ENCODE measurements at places on chromosomes 3 and 15. TPM values are rescaled to one million over a fixed set of nuclear protein-coding genes. Genes with fewer than 3 reads are reported as not detected.

GOLGA8N gene
- 7.7 TPM for total RNA-seq

- H3K36me3 ChIP-seq: peaks cover 1% of the 10 kb centered on the region
- H3K27me3 ChIP-seq: no peaks in the 10 kb centered on the region
- peak overlapping the region; percentile 8 for H3K27ac ChIP-seq
Measured at GRCh38 chr3:197038679-197039462, 9.3 kb upstream of the MELTF start.

GRCh38 chr3:125107861-125108567, 52.2 kb upstream of the HEG1 start:
- no peak for DNase-seq
- peaks cover 3% of the 10 kb centered on the region for H3K36me3 ChIP-seq
- no peak overlapping the region for H3K27ac ChIP-seq
- peaks cover 33% of the 10 kb centered on the region for H3K4me1 ChIP-seq
- peaks cover 19% of the 10 kb centered on the region for H3K27me3 ChIP-seq

DNA sequence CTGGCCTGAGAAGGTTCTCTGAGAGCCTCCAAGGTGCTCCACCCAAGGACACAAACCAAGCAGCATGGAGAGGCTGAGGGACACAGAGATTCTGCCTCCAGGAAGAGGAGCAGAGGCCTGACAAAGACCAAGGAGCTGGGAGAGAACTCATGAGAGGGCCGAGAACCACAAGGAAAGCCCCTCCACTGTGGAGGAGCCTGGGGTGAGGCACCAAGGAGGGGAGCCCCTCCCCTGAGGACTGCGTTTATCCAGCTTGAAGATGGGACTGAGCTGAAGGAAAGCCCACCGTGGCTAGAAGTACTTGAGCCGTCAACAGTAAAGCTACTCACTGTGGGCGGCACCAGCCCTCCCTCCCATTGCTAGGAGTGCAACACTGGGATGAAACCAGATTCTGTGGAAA, 63.1 kb upstream of the MEF2A start:
- peak overlapping the region; percentile 12 for H3K4me3 ChIP-seq
- H3K27ac ChIP-seq: peak overlapping the region; percentile 66
- H3K36me3 ChIP-seq: no peaks in the 10 kb centered on the region
- no peaks in the 10 kb centered on the region for H3K27me3 ChIP-seq
- DNase-seq: no peak

DNA sequence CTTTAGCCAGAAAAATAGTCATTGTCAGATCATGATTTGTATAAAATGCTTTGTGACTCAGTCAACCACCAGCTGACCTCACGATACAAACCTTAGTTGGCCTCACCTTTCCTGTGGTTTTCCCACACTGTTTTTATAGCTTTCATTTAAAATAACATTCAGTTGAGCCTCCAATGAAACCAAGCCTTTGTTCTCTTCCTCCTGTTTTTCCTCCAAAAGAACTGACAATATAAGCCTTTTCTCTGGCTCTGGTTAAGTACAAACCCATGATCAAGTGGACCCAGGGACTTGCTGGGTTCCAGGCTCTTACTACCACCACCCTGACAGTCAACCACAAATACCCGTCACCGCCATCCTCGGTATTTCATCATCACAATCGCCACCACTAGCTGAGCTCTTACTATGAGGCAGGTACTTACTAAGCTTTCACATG, 81.7 kb downstream of the TAMM41 start:
- no peaks in the 10 kb centered on the region for H3K27me3 ChIP-seq
- peak; percentile 8 for DNase-seq
- H3K4me3 ChIP-seq: peak overlapping the region; percentile 13
- no peaks in the 10 kb centered on the region for H3K36me3 ChIP-seq
- peak overlapping the region; percentile 46 for H3K27ac ChIP-seq
- peaks cover 12% of the 10 kb centered on the region for H3K4me1 ChIP-seq

DNA sequence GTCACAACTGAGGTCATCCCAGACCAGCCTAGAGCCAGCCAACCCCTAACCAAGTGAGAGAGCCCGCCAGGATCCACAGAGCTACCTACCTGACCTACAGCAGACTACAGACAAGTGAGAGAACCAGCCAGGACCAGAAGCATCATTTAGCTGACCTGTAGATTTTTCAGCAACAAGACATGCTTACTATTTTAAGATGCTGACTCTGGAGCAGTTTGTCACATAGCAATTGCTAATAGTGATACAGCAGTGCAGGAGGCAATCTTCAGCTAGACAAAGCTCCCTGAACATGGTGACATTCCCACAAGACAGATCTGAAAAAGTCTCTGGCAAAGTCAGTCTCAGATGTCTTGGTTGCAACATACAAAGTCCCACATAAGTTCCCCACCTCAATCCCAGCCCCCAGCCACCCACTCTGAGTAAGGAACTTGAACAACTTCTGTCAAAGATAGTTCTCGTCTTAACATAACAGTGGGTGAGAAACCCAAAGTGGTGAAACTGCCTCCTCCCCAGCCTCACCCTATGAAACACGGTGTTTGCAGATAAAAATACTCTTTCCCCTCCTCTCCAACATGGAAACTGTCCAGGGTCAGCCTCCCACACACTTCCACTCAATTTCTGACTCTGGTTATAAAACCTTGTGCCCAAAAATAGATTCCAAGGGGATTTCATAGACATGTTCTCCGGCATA, 120.3 kb upstream of the SLC6A11 start:
- H3K27ac ChIP-seq: no peak overlapping the region
- H3K4me1 ChIP-seq: no peaks in the 10 kb centered on the region
- H3K4me3 ChIP-seq: no peak overlapping the region
- H3K36me3 ChIP-seq: no peaks in the 10 kb centered on the region
